ENCODE measurements at places on chromosomes 4 and X. TPM values are rescaled to one million over a fixed set of nuclear protein-coding genes. Genes with fewer than 3 reads are reported as not detected.

HMX1 gene
- not detected for polyA plus RNA-seq

SH3TC1 gene
- polyA plus RNA-seq, result 0.67 TPM

PNMA5 gene
- polyA plus RNA-seq, result not detected

SCRG1 gene
- polyA plus RNA-seq, result 0.47 TPM

CT45A2 gene
- polyA plus RNA-seq, result not detected

HELT gene
- not detected for polyA plus RNA-seq

PRR27 gene
- polyA plus RNA-seq, result not detected

IL13RA2 gene
- 0.99 TPM for polyA plus RNA-seq

THAP6 gene
- 12.4 TPM for polyA plus RNA-seq

FUNDC1 gene
- 7.4 TPM for polyA plus RNA-seq

PRRG3 gene
- polyA plus RNA-seq, result not detected

ARX gene
- polyA plus RNA-seq, result not detected

GRCh38 chr4:96175871-96176270 lies 336.0 kb downstream of the PDHA2 start:
- DNase-seq, result no peak

DNA sequence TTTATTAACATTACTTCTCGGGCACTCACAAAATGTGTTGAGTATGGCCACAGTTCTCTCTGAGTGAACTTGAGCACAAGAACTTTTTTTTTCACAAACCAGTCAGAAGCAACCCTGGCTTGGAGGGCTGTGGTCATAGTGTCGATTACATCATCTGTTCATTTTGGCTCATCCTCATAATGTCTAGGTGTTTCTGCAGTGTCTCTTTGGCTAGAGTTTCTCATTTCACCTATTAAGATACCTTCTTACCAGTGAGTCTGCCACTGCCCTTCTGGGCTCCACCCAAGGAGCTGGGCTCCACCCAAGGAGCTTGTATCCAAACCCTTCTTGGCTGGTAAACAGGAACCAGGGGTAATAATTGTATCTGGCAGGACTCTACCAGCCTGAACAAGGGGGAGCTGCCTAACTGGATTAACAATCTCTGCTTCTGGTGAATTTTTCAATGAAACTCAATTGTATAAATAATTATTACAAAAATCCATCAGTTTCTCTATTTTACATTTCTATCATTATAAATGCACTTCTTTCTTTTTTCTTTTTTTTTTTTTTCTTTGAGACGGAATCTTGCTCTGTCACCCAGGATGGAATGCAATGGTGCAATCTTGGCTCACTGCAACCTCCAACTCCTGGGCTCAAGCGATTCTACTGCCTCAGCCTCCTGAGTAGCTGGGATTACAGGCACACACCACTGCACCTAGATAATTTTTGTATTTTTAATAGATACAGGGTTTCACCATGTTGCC lies 667.7 kb upstream of the SLIT2 start:
- no peak for DNase-seq

GRCh38 chrX:17922303-17922702 lies 61.2 kb upstream of the RAI2 start:
- no peak for DNase-seq

GRCh38 chr4:111930659-111931058 lies 214.6 kb upstream of the FAM241A start:
- no peak for DNase-seq

- DNase-seq, result no peak
Observed at GRCh38 chr4:5683566-5683965, 24.8 kb downstream of the EVC2 start.

- DNase-seq, result peak; percentile 25
Observed at GRCh38 chr4:150573534-150573933, 8.4 kb upstream of the MAB21L2 start.

DNA sequence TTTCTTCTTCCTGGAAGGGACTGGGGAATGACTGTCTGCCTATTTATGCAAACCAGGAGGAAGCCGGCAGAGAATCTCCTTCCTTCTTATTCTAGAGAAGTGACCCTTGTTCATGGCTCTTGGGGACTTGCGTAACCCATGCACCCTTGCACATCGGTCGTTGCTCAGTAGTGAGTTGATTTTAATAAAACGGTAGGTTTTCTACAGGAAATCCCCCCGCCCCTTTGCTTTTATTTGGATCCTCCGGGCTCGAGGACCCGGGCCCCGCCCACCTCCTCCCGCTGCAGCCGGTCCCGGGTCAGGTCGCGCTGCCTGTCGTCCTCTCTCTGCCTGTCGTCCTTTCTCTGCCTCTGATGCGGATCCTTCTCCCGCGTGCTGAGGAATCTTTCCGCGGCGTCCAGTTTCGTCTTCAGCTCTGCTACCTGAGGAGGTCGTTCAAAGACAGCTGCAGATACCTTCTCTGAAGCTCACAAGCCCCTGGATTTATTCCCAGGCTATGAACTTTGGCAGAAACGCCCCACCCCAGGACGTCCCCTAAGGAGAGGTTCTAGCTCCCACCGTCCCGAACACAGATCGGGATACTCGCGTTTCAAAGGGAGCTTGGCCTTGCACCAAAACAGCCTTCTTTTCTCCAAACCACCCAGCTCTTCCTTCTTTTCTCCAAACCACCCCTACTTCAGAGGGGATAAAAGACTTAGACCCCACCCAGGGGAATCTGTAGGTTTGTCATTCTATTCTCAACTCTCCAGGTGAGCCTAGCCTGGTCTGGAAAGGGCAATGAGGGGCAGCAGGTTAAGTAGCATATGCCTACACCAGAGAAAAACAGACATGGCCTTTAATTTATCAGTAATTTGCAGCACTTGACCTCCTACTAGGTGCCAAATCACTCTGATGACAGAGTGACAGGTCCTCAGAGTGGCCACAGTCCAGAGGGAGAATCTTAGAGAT lies 7.0 kb downstream of the TNIP3 start:
- no peak for DNase-seq

- no peak for DNase-seq
Observed at GRCh38 chr4:173273941-173274340, 60.2 kb downstream of the HMGB2 start.

DNA sequence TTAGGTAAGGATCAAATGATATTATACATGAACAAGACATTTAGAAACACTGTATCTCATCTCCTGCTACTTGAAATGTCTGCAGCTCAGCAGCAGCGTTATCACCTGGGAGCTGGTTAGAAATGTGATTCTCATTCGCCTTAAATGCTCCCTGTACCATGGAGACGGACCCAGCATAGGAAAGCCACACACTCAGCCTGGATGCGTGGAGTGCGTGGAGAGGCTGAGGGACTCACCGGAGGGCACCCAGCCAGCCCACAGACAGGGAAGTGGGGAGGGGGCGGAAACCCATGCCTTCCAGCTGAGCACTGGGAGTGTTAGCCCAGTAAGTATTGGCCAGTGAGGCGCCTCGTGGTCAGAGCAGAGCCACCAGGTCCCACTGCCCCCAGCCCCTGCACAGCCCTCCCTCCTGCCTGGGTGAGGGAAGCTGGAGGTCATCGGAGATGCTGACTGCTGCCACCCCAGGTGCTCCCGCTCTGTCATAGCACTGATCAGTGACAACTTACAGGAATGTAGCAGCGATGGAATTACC lies 15.2 kb downstream of the SUPT20HL1 start:
- no peak for DNase-seq

DNA sequence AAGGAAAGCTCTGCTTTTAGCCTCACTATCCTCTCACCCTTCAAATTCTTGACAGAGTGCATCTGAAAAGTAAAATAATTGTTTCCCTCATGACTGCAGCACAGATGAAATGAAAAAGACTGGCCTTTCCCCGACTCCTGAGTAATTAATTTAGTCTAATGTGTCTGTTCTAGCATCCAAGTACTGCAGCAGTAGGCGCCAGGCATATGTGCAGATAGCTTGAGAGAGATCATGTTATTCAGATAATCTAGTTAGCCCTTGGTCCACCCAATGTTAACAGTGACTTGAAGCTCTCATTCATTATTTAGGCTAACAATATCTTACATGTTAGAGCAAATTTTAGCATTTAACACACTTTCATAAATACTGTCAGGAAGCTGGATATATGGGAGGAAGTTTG lies 54.0 kb downstream of the MAP9 start:
- no peak for DNase-seq

- no peak for DNase-seq
Observed at GRCh38 chr4:99357948-99358347, 5.4 kb upstream of the ADH1C start.

DNA sequence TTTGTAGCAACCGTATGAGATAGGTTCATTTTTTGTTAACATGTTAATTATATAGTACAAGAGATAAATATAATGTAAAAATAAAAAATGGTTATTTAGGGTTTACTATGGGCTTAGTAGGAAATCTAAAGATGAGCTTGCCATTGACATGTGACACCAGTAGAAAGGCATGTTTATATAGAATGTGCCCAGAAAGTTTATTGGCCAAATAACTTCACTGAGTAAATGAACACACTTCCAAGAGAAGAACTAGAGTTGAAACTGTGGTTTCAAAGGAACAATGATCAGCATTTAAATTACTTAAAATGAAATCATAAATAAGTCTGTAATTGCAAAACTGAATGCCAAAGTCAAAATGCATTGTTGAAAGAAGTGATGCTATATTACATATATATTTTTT lies 503.3 kb downstream of the STPG2 start:
- no peak for DNase-seq

DNA sequence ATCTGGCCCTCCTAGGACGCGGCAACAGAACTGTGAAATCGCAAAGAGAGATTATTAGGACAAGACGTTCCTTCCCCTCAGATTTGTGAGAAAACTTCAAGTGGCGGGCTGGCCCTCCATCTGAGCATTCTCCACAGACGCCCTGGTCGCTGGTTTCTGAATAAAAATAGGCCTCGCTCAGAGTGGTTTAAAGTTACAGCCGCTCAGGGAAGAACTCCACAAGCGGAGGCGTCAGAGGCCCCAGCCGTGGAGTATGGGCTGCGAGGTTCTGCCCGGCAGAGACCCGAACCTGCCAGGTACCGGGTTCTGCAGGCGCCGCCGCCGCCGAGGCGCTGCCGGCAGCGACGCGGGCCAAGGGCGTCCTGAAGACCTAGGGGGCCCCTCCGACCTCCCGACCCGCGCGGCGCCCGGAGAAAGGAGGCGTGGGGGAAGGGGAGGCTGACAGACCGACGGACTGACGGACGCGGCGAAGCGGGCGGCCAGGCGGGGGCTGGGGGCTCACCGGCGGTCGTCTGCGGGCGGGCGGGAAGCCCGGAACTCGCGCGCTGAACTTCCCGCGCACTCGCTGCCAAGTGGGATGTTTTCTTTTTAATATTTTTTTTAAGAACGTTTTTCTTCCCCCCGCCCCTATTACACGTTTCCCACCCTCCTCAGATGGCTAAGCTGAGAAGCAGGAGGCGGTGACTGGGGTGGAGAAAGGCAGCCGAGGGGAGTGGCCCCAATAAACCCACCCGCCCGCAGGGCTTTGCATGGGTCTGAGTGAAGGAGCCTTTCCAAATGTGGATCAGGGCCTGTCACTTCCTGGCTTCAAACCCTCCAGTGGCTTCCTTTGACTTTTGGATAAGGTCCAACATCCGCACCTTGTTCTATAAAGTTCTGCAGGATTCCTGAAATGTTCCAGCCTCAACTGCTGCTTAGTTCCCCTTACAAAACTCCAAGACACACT lies at the start of gene PABPC4L:
Gene PABPC4L, minus strand, starts transcription at position 574 of the 946 bp plus-strand sequence. CDS start 770 bp downstream, outside the sequence.
- no peak for DNase-seq

DNA sequence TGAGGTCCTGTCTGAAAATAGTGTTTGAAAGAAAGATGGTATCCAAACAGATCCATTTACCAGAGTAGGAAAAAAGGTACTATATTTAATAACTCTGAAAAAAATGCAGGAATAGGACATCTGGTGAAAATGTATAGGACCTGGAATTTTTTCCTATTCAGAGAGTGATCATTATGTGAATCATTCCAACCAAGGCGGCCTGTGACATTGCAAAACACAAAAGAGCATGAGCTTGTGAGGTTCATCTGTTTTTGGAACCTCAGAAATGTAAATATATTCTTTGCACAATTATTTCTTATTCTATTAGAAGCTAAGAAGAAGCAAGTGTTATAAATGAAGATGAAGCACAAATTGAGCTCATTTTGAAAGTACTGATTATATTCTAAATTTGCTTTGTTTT lies 2.0 kb downstream of the C4orf51 start:
- no peak for DNase-seq

GRCh38 chrX:44705817-44706551 lies 137.8 kb upstream of the DUSP21 start:
- no peak for DNase-seq

- no peak for DNase-seq
Observed at GRCh38 chr4:37365888-37366287, 121.3 kb downstream of the NWD2 start.

GRCh38 chr4:153242839-153243324 lies 38.6 kb downstream of the TRIM2 start:
- DNase-seq, result no peak

GRCh38 chrX:9911487-9911886 lies 55.7 kb upstream of the CLDN34 start:
- DNase-seq, result no peak

DNA sequence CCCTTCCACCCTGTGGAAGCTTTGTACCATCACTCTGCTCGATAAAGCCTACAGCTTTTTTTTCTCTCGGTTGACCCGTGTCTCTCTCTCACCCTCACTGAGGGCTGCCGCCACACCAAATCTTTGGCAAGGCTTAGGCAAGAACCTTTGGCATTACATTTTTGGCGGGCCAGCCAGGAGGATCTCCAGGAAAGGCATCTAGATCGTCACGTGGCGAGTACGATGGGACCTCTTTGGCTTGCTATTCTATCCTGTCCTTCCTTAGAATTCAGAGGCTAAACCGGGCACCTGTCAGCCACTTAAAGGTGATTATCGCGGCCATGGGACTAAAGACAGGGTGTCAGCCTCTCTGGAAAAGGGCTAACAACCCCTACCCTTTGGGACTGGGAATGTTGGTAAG lies 96.2 kb downstream of the UGT2B28 start:
- no peak for DNase-seq

DNA sequence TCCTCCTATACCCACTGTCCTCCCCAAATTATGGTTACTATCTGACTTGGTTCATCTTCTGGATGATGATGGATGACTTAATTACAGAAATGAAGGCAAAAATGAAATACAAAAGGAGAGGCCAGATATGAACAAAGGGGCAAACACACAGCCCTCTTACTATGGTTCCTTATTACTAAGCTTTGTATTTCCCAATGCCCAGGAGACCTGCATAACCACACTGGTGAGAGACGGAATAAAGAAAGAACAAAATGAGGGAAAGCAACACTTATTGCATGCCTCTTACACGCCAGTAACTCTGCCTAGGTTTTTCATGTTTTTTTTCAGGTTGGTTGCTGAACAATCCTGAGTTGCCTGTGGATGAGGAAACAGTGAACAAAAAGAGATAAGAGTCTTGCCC lies 120.5 kb downstream of the SLC10A7 start:
- DNase-seq, result no peak

- DNase-seq, result no peak
Observed at GRCh38 chr4:149095811-149096210, 653.6 kb upstream of the NR3C2 start.

Data from BJ (cell line).